ENCODE measurements at places on chromosomes 5 and 9.
A peak's percentile ranks its signal among the peaks of the same experiment; 100 is the strongest.

DNA sequence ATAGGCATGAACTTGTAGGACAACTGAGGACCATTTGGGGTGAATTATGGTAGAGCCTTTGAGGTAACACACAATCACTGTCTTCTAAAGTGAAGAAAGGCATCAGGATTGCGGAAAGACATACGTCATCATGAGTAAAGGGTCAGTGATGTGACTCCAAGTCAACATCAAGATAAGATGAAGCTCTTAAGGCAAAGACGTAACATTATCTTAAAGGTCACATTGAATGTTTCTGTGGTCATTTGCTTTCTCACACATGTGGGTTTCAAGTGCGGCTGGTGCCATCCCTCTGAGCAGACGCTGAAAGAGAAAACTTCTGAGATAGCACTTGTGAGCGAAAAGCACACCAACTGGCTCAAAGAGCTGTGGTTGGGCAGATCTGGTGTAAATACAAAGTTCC lies 63.3 kb upstream of the GRAMD2B start:
- no peak for DNase-seq

DNA sequence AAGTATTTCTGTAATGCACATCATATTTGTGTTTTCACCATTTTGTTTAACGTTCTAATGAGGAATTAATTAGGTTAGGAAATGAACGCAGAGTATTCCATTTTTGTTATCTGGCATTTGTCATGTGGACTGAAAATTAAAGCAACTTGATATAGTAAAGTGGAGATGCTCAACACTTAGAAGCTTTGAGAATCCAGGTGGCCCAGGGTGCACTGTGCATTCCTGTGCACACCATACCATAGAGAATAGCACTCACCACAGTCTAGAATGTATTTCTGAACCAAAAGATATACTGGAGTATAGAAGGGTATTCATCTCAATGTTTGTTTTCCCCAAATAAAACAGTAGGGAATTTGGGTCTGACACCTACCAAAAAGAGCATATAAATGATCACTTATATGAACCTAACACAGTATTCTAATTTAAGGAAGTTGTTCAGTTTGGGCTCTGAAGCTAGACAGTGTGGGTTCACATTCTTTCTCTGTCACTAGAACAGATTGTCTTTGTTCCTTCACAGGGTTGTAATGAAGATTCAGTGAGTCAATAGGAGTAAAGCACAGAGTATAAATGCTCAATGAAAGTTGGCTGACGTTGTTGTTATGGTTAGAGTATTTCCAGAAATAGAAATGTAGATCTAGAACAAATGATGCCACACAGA lies 125.6 kb upstream of the DMRT1 start:
- no peak for DNase-seq

- no peak for DNase-seq
Measured at GRCh38 chr5:143649937-143650621, 161.9 kb upstream of the HMHB1 start.

GRCh38 chr5:138651058-138651766 lies 76.0 kb upstream of the HSPA9 start:
- DNase-seq, result no peak

DNA sequence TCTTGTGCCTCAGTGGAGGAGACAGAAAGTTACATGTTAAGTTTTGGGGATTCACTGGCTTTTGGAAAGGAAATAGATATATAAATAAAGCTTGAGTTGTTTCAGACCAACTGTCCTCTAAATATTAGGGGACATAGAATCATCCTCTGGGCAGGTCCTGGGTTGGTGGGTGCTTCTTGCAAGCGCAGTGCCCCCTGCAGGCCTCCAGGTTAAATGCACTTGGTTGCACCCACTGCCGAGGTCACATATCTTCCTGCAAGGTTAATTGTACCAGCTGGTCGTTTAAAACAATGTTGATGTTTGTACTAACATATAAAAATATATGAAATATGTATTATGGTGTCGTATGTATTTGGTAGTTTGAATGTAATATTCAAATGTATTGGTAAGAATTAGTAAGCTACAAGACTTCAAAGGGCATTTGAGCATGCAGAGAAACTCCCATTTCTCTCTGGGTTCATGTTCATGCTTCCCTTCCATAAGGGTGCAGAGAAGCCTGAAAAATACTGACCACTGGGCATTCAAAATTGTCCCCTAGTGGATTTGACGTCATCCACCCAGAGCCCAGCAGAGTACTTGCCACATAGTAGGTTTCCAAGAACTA lies 87.0 kb downstream of the ZNF618 start:
- DNase-seq, result no peak

GRCh38 chr9:34046784-34047379 lies 1.8 kb downstream of the UBAP2 start:
- DNase-seq, result no peak

- no peak for DNase-seq
Measured at GRCh38 chr5:143820451-143820850, 8.5 kb downstream of the HMHB1 start.

DNA sequence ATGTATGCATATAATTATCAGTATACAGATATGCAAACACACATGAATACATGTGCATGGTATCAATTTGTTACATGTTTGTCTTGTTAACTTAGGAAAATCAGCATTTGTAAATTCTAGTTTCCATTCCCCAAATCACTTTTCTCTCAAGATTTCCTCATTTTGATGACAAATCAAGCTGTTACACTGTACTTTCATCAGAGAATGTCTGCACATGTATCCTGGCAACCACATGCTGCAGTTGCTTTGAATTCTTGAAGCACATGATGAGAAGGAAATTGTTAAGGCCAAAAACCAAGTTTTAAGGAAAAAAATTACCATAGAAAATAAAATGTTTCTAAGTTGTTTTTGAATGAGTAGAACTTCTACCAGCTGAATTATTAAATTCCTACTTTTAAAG lies 1834.5 kb downstream of the EFNA5 start:
- no peak for DNase-seq

DNA sequence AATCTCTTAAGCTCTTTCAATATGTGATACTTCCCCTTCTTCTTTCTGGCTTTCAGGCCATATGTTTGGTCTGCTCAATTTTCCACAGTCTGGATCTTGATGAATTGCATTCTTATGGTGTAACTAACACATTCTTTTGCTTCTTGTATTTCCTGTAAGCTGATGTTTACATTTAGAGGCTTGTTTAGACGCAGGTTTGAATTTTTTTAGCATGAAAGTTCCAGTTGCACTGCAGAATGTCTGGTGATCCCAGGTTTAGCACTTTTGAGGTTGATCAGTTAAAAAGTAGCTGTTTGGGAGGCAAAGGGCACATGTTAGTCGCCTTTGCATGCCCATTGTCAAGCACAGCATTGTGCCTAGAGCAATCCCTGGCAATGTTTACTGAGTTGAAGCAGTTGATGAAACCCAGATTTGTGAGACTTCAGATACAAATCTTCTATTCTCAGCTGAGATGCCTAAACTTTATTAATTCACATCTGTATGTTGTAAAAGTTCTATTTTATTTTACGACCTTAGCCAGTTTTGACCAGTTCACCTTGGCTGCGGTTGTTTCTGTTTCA lies 59.6 kb upstream of the SPATA31C2 start:
- peak; percentile 90 for DNase-seq

GRCh38 chr9:83283528-83283927 lies 220.6 kb upstream of the RASEF start:
- DNase-seq, result no peak

DNA sequence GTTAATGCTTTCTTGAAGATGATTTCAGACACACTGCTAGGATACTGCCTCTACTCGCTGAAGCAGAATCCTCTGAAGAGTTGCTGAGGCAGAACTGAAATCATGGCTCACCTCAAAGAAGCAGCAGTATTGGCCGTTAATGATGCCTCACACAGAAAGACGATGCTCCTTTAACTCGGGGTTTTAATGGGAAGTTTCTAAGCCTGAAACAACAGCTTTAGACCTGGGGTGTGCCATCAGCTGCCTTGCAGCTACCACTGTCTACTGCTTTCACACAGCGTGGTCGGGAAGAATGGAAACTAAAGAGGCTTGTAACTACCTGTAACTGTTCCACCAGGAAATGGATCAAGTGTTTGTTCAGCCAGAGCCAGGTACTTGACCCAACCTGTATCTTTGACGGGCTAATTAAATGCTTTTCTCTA lies at the start of gene CTXN3:
CTXN3 (plus strand) TSS at position 65 of the 422 bp plus-strand sequence. CDS start 8,440 bp downstream, outside the sequence.
- no peak for DNase-seq

- no peak for DNase-seq
Measured at GRCh38 chr5:95281226-95281625, 3.7 kb downstream of the MCTP1 start.

GRCh38 chr9:138049779-138050471 lies 172.3 kb downstream of the CACNA1B start:
- DNase-seq, result no peak

DNA sequence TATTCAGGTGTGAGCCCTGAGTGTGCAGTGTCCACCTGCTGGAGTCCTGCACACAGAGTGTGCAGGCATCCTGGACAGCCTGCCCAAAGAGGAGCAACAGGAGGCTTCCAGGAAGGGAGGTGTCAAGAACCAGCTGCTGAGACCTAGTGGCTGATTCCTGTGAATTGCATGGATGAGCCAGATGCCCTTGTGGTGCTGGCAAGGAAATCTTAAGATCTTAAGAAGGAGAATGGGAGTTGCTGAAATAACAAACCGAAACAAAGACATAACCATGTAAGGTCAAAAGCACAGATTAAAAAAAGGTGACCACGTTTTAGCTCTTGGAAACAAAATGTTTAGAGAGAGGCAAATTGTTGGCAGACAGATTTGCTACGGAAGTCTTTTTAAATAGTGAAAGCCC lies 29.3 kb upstream of the RPS23 start:
- peak; percentile 57 for DNase-seq

DNA sequence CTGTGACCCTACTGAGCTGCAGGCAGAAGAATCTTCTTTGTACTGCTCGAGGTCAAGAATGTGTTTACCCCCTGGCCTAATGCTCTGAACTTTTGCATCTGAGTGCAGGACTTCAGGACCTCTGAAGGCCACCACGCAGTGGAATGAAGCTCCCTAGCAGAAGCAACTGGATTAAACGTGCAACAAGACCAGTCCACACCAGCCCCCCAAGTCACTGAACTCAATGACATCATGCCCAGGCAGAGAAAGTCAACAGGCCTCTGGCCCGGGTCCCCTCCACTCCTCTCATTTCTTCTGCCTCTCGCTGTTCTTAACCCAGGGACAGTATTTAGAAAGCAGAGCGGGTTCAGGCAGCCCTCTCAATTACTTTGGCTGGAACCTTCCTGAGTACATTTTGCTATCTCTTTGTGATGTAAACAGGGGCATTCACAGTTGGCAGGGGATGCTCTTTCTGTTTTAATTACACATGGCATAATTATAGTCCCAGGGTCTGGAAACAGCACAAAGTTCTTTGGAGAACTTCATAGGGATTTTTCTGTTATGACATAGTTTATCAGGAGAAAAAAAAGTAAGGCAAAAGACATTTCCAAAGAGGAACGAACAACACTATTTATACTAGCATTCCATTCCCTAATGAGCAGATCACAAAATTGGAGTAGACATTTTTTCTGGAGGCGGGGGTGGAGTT lies 108.2 kb upstream of the SPATA31D4 start:
- no peak for DNase-seq

- DNase-seq, result no peak
Measured at GRCh38 chr9:126756876-126757415, 47.9 kb upstream of the ZBTB43 start.

DNA sequence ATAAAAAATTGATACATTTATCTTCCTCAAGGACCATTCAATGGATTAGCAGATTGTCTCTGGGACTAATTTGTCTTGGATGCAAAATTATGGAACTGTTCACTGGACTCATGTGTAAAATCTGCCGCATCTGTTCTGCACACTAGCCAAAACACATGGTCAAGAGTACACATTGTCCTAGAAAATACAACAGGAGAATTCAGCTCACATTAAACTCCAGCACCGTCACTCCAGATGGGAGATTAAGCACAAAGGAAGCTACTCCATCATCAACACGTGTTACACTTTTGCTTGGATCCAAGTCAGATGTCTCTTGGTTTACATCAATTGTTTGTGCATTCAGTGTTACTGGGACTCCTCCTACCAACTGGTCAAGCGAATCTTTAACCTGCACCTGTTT lies 28.8 kb downstream of the C5 start:
- peak; percentile 46 for DNase-seq

DNA sequence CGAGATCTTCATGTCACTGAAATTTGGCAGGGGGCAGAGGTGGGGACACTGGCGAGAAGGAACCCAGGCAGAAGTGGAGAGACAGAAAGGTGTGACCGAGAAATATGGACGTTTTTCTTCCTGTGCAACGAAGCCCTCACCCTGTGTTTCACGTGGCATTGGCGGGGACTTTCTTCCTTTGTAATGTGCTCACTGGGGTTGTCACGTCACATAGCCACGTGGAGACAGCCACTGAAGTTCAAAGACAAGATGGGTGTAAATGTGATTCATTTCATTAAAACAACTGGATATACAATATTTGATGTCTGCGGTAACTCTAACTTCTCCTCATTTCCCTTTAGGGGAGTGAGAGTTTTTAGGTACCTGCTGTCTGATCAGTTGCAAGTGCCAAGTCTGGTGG lies 225.7 kb downstream of the FSTL4 start:
- no peak for DNase-seq

- DNase-seq, result no peak
Measured at GRCh38 chr5:178606269-178606668, 16.1 kb upstream of the COL23A1 start.

- DNase-seq, result peak; percentile 44
Measured at GRCh38 chr5:177300236-177300880, 3.2 kb downstream of the RAB24 start.

GRCh38 chr5:91494447-91494996 lies 111.4 kb upstream of the ARRDC3 start:
- no peak for DNase-seq

GRCh38 chr9:93416530-93417235 lies 34.8 kb upstream of the FAM120A start:
- no peak for DNase-seq

- no peak for DNase-seq
Measured at GRCh38 chr5:35242702-35243258, 12.5 kb upstream of the PRLR start.

GRCh38 chr5:179841621-179842020 lies 17.0 kb downstream of the MRNIP start:
- no peak for DNase-seq

- no peak for DNase-seq
Measured at GRCh38 chr9:128370367-128370751, 815 bp upstream of the URM1 start.

GRCh38 chr5:93850311-93850710 lies 108.9 kb upstream of the POU5F2 start:
- DNase-seq, result no peak

GRCh38 chr5:68641211-68641610 lies 425.7 kb downstream of the PIK3R1 start:
- no peak for DNase-seq

GRCh38 chr5:139693676-139694364 lies 45.7 kb downstream of the CXXC5 start:
- no peak for DNase-seq

- no peak for DNase-seq
Measured at GRCh38 chr5:101517795-101518194, 614.7 kb upstream of the ST8SIA4 start.

DNA sequence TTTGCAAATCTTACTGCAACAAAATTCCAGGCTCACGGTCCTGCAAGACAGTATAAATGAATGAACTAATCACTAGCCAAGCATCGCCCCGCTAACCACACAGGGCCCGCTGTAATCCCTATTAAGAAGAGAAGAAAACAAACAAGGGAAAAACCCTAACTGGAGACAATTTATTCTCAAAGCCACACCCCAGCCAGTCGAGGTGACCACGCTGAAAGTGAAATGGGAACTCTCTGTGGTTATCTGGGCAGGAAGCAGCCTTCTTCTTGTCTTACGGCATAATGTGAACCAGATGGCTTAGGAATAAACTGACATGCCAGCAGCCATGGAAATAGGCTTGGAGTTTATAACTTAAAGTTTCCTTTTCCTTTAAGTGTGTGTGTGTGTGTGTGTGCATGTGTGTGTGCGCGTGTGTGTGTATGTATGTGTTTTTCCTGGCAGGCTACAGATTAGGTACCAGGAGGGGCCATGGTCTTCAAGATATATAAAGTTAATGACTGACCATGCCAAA lies 120.2 kb downstream of the SEMA6A start:
- peak; percentile 96 for DNase-seq

Measured in HFF-Myc (cell line).